ENCODE measurements at places on chromosomes 16 and 17.

GRCh38 chr17:38440614-38441397, 12.5 kb downstream of the ARHGAP23 start:
- DNase-seq: no peak

- DNase-seq: no peak
Measured at GRCh38 chr17:11899537-11899942, 97.7 kb downstream of the ZNF18 start.

DNA sequence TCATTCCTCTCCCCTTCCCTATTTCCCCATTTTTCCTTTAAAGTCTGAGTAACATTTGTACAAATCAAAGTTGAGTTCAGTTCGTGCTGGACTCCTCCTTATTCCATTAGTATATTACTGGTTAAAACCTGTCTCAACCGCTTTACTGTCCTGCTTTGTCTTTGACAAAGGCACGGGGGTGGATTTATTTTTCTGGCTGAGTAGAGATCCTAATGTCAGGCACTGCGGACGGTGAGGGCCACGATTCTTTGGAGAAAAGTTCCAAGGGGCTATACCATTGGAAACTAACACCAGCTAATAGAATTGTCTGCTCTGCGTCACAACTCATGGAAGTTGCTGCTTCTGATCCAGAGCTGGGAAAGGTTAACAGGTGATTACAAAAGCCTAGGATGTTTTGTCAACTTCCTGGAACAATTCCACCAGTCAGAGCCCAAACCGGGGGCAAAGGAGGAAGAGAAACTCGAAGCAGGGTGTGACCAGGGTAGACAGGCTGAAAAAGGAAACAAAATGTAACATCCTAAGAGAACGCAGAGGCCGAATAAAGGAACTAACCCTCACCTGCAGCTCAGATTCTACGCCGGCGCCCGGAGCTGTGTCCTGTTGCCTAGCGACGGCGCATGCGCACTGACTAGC, 12.4 kb downstream of the TAT start:
- no peak for DNase-seq

DNA sequence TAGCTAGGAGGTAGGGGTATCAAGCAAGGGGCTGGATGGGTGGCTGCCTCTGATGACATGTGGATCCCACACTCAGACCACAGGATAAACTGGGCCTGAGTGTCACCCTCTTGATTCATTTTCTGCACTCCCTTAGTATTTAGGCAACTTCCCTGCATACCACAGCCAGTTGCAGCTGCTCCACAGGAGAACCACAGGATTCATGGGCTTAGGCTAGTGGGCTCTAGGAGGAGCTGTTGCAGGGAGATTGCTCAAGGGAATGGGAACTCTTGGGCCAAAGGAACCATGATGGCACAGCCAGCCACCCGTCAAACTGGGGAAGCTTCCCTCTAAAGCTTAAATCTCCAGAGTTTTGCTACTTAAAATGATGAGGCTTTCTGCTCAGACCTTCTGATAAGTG, 269.7 kb upstream of the ASIC2 start:
- no peak for DNase-seq

GRCh38 chr17:44374306-44375195, 10.9 kb upstream of the FAM171A2 start:
- no peak for DNase-seq

DNA sequence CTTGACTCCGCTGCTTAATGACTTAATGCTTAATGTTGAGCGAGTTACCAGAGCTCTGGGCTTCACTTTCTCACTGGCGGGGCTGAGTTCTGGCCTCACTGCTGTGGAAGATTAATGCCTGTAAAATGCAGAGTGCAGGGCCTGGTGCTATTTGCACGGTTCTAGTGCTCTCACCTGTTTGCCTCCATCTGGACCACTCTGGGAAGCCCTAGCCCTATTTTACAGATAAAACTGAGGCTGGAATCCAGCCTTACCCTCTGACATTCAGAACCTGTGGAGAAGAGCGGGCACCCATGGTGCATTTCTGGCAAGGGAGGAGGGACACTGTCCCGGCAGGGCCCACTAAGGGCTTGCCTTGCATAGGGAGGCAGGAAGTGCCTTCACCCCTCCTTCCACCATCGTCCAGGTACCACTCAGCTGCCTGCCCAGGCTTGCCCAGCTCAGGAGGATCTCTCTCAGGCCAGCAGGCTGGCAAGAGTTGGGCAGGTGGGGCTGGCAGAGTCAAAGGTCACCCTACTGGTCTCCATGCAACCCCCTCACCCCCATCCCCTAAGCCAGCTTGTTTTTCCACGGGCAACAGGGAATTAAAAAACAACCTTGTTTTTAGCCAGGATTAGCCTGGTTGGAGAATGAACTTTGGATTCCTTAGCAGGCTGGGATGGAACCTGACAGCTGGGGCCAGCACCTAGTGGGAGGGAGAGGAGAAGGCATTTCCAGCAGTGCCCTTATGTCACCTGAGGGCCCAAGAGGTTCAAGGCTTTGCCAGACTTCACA, 4.1 kb upstream of the UBALD1 start:
- DNase-seq: no peak

DNA sequence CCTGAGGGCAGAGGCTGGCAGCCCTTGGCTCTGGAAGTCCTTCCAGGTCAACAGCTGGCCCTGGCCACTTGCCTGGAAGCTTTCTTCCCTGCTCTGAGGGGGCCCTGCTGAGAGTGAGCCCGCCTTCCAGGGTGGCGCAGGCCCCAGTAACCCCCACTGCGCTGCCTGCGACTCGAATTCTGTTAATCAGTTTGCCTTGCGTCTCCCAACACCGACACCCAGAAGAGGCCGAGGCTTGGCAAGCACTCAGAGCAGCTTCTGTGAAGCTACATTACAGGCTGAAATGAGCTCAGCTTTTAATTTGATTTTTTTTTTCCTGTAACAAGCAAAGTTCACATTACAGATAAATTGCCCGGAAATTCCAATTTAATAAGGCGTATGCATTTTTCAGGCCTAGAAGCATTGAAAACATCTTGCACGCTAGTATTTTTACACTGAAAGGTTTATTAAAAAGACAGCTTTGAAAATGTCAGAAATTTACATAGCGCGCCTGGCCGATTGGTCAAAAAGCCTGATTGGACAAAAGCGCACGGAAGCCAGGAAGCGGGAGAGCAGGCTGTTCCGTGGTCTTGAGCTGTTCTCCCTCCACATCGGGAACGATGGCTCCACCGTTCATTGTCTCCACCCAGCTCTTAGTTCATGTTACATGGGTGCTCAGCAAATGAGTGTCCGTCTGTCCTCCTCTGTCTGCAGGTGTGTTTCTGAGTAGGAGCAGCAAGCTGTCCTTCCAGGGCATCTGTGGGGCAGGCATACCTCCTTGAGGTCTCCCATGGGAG, 65.5 kb upstream of the HSBP1 start:
- DNase-seq: no peak

- DNase-seq: no peak
Measured at GRCh38 chr17:54256401-54256929, 433.7 kb downstream of the KIF2B start.

Measured in activated CD4-positive, alpha-beta T cell treated with anti-CD3 and anti-CD28 coated beads, Interleukin-2, amount 50 U/mL, for 4 hours (primary cell).